Stimulated activated CD4-positive, alpha-beta T cell treated with anti-CD3 and anti-CD28 coated beads, Interleukin-4, amount 100 ng/mL, for 1 hour (primary cell): ENCODE measurements at places on chromosomes 12 and 14.

GRCh38 chr12:54045868-54046521 is 7.6 kb upstream of the HOXC4 start:
- no peak for DNase-seq

DNA sequence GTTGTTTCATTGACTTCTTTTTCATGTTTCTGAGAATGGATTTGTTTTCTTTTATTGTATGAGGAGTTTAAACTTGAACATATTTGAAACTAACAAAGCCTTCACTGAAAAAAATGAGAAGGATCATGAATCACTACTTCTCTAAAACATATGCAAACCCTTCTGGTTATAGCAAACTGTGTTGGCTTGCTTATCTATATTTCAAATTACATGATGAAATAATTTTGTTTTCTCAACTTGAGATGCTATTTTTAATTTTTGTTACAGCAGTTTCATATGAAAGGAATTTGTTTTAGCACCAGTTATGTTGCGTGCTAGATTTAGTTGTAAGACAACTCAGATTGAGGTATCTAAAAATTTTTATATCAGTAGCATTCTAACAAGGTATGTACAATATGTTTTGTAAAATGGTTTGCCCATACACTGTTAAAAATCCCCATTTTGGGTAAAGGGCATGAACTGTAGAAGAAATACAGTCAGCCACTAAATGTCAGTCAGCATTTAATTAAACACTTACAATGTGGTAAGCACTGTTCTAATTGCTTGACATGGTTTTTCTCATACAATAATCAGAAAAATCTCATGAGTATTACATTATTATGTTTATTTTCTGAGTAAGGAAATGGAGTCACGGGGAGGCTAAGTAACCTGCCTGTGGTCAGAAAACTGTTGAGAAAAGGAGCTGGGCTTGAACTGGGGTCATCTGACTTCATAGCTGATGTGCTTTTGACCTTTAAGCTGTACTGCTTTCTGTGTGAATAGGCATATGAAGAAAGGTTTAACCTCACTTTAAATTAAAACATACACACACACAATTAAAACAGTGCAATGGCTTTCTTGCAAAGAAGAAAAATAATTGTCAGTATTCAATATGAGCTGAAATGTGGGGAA is 105.7 kb downstream of the PLEKHA5 start:
- DNase-seq = no peak

DNA sequence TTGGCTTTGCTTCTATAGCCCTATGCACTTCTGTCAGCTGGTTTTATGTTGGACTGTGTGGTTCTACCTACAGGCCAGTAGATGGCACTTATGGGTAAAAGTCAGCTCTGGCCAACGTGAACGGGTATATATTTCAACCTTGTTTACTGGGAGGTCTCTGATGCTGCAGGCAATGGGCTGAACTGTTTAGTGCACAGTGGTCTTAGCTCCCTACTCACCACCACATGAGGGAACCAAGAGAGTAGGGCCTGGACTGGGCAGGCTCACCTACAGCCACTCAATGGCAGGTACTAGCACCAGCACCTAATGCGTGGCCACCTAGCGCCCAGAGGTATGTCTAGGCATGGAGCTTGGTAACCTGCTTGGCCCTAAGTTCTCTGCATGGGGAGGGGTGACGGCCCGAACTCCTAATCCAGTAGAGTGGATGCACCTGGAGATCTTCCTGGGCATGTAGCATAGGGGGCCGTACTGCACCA is 481.8 kb downstream of the TMEM117 start:
- DNase-seq = no peak

GRCh38 chr12:27578689-27579372 is 54.8 kb downstream of the PPFIBP1 start:
- DNase-seq = no peak

- DNase-seq = no peak
Observed at GRCh38 chr14:60217713-60218112, 31.3 kb upstream of the PPM1A start.

GRCh38 chr12:89316705-89317139 is 35.6 kb downstream of the DUSP6 start:
- DNase-seq = no peak

- no peak for DNase-seq
Observed at GRCh38 chr12:125201940-125202339, 136.7 kb downstream of the AACS start.
